Panc1 (cell line): ENCODE measurements at places on chromosomes 6 and 20.

DNA sequence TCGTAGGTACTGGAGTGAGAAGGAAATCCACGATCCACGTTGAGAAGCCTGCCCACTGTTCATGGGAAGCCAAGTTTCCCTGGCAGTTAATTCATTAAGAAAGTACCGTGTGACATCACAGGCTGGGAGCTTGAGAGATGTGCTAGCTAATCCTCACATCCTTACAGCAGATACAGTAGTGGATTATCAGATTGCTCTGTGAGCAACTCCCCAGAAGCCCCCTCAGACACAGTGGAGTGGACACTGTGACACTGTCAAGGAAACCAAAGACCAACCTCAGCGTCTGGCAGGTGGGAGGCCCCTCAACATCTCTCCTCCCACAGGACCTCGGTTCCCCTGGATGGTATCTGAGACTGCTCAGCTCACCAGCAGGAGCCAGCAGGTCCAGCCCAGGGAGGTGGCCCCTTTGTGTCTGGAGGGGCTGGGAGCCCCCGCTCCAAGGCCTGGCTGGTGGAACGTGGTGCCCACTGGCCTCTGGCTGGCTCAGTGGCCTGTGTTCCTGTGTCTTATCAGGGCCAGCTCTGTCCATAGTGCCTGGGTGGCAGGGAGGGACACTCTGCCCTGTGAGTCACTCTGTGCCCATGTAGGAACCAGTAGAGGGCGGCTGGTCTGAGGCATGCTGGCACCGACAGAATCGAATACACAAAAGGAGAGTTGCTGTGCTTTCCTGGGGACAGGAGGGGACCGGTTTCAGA is 7.2 kb downstream of the PYGB start:
- DNase-seq: no peak

DNA sequence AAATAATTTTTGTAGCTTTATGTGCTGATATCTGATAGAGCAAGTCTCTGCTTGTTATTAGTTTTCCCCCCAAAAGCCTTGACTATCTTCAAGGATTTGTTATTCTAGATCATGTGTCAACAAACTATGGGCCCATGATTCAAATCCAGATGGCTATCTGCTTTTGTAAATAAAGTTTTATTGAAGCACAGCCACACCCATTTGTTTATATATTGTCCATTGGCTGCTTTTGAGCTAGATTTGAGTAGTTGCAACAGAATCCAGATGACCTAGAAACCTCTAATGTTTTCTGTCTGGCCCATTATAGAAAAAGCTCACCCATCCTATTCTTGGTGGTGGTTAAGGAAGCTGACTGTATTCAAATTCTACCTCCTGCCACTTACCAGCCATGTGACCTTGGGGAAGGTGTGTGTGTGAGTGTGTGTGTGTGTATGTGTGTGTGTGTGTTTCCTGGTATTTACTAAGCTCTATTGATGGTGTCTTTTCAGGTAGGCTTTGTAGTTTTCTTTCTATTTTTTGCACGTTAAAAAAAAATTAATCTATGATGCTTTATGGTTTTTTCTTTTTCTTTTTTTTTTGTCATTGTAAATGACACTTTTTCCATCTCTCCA is 1.3 kb upstream of the GTSF1L start:
- DNase-seq: no peak

GRCh38 chr6:106704327-106704726 is 74.9 kb downstream of the QRSL1 start:
- no peak for DNase-seq

DNA sequence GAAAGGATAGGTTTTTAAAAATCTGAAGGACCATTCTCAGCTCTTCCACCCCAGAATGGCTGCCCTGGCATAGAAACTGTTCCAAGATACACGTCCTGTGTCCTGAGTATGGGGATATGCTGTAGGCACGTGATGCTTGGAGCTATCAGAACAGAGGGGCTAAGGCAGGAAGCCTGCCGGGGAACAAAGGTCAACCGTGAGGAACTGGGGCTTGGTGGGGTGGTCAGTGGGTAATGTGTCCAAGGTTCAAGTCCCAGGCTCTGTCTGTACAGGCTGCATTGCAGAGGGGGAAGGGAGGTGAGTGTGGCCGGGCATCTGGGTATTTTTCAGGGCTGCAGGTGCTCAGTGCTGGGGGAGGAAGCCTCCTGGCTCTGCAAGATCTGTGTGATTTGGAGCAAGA is 479.6 kb upstream of the CHD6 start:
- DNase-seq: no peak

- DNase-seq: no peak
These were observed 191.8 kb upstream of the LRFN2 start for GRCh38 chr6:40778918-40779317.

DNA sequence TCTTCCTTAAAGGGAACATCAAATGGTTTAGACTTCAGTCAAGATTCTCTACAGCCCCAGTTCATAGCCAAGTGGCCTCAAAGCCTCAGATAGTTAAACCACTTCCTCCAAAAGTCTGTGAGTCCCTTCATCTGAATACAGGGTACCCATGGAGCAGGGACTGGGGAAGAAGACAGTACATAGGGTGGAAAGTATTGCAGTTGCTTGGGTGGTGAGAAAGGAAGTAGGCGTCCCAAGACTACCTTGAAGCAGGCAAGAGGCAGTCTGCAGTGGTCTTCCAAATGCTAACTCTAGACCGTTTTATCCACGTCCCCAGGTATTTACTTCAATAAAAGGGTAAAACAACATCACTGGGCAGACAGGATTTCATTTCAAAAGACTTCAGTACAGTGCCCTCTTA is 2.0 kb downstream of the FYN start:
- no peak for DNase-seq

DNA sequence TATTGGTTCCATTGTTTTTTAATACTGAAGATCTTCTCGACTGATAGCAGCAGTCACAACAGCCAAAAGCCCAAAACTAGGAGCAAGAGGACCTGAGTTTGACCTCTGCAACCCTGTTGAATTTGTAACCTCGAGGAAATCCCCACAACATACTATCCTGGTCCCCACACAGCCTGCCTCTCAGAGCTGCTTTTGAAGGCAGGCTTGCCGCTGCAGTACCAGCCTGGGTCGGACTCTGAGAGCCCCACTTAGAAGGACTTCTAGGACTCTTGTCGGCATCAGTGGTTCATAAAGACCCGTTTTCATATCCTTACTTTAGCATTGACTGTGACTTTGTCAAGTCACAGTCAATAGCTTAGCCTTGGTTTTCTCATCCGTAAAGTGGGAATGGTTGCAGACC is 49.3 kb downstream of the EBF4 start:
- no peak for DNase-seq

DNA sequence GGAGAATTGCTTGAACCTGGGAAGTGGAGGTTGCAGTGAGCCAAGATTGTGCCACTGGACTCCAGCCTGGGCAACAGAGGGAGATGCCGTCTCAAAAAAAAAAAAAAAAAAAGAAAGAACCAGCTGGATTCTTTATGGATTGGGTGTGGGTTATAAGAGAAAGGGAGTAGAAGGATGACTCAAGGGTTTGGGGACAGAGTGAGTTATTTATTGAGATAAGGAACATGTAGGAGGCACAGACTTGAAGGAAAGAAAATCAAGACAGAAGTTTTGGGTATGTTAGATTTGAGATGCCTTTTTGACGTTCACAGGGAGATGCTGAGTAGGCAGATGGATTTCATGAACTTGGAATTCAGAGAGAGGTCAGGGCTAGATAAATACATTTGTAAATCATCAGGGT is 47.6 kb downstream of the KIZ start:
- no peak for DNase-seq

GRCh38 chr6:109496036-109496772 is 13.2 kb upstream of the ZBTB24 start:
- no peak for DNase-seq

DNA sequence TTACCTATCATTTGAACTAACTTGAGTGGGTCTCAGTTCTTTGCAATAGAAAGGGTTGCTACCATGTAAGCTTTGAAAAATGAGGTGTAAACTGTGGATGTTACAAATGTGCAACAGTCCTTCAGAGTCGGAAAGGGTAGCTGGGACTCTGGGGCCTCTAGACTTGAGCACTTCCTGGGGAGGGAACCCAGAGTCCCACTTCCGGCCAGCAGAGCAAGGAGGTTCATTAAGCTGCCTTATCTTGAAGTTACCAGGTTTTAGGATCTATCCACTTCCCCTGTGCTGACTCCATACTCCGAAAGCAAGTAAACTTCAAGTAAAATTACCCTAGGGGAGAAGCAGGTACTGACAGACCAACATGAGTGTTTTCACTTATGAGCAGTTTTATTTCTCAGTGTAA is 9.4 kb downstream of the TRIM10 start:
- DNase-seq: no peak
